Fibroblast of the aortic adventitia (primary cell): ENCODE measurements at places on chromosomes 4 and X. TPM values are rescaled to one million over a fixed set of nuclear protein-coding genes. Genes with fewer than 3 reads are reported as not detected.
A peak's percentile ranks its signal among the peaks of the same experiment; 100 is the strongest.

DNA sequence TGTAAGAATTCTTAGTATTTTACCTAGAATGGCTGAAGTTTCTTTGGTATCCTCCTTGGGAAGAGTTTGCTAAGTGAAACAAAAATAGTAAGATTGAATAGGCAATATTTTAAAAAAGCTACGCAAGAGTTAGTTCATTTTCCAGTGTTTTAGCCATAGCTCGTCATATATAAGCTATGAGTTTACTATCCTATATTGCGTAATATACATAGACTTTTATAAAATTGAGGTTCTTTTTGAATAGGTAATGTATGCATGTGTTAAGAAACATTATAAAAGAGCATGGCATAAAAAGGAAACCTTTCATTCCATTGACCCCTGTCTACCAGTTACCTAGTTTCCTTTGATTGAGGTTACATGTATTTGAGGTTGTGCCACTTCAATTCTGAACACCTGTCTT is 67.0 kb downstream of the DACH2 start:
- no peak for DNase-seq

DNA sequence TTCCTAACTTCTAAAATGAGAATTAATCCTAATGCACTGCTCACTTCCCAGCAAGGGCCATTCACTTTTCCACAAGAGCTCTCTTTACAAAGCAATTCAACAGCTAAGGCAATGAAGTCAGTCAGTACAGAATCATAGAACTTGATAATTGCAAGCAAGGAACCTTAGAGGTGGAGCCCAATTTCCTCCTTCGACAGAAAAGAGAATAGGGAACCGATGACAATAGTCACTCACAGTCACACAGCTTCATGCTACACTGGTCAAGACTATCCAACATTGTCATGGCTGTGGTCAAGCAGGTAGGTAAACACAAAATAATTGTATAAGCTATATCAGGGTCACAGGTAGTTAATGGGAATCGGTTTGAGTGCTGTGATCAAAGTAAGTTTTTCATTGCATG is 90.0 kb downstream of the ELOVL6 start:
- no peak for DNase-seq

DNA sequence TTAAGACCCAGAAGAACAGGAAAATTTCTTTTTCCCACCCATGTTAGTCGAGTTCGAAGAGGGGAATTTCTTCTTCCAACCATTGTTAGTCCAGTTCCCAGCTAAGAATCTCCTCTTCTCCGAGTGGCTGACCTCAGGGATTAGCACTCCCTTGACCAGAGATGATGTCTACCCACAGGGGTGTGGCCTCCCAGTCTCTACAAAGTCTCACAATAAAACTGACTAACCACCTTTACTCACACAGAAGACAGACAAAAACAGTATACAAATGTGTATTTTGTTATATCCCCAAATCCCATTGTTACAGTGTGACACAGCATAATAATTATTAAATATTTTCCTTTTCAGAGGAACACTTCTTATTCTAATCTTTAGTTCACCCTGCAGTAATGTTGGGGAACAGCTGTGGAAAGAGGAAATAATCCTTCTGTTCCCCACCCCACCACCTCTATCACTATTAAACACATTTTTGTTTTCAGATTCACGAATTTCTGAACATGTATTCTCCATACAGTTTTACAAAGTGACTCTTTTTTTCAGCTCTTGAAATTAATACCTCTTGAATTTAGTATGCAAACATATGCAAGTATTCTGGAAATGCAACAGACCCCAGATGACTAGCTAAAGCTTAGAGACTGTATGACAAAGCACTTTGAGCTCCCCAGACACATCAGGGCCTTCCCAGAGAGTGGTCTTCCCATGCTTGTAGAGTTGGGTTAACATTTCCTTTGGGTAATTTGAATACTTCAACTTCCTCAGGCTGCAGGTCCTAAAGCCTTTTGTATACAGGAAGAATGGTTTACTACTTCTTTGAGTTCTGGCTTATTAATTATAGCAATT is 62.5 kb upstream of the NFKB1 start:
- DNase-seq, result peak; percentile 37

GRCh38 chrX:119118780-119119395 is 8.7 kb downstream of the KIAA1210 start:
- peak; percentile 56 for DNase-seq

GRCh38 chrX:56978172-56978571 is 17.2 kb downstream of the SPIN3 start:
- peak; percentile 68 for DNase-seq

DNA sequence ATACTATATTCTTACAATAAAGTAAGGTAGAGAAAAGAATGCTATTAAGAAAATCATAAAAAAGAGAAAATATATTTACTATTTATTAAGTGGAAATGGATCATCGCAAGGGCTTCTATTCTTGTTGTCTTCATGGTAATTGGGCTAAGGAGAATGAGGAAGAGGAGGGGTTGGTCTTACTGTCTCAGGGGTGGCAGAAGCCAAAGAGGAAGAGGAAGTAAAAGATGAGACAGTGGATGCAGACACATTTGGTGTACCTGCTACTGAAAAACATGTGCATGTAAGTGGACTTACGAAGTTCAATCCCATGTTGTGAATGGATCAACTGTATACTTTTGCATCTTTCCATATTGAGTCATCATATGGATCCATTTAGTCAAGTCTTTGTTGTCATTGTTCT is 1502.1 kb upstream of the ADGRL3 start:
- no peak for DNase-seq

GRCh38 chrX:153650959-153651358 is 4.0 kb downstream of the DUSP9 start:
- no peak for DNase-seq

DNA sequence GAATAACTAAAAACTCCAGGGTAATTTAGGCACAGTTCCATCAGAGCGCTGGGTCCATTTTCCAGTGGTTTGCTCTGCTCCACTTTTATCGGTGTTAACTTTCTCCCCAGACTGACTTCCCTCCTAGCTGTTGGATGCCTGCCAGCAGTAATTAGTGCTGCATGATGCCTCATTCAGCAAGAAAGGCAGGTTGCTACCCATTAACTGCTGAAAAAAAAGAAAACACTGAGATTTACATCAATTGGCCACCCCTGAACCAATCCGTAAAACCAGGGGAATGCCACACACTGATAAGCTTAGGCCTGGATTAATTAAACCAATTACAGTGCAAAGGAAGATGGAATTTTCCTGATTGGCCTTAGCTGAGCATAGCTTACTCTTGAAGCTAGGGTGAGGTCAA is 182.4 kb upstream of the CXXC4 start:
- DNase-seq, result no peak

DNA sequence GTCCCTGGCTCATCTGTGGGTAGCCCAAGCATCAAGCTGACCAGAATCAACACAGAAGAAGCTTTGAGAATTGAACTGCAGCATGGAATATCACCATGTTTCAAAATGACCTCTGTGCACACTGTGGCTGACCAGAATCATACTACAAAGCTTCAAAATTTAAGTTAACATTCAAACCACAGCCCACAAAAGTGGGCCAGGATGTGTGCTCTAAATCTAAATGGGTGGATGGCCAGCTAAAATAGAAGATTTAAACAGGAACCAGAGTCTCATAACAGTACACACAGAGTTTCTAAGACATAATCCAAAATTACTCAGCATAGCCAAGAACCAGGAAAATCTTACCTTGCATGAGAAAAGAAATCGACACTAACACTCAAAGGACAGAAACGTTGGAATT is 46.1 kb downstream of the KLF3 start:
- no peak for DNase-seq

GRCh38 chr4:73589261-73589847 is 30.9 kb downstream of the RASSF6 start:
- peak; percentile 92 for DNase-seq

DNA sequence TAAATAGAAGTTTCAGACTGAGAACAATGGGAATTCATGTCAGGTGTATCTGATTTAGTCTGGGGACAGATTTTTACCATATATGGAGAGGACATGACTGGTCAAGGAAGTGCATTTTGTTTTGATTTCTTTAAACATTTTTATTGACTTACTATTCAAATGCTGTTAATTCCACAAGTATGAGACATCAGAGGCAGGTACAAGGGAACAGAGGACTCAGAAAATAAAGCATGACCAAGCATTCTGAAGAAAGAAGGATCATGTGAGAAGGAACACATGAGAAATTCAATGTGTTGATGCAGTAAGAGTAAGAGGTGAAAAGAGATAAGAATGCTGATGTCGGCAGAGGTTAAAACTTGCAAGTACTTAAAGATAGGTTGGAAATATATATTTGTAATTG is 1452.6 kb downstream of the PCDH7 start:
- peak; percentile 37 for DNase-seq

DNA sequence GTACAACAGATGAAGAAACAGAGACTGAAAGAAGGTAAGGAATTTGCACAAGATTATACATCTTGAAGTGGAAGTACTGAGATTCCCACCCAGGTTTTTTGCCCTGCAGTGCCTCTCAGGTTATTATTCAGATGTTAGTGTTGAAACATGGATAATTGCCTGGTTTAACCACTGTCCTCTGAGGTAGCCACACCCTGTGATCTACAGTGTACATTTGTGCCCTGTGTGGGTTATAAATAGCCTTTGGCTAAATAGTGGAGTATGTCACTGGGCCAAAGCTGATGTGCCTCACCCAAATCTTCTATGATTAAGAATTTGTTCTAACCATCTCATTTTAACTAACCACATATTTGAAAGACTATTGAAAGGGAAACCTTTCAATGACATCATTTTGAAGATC is 5.4 kb upstream of the ASB5 start:
- peak; percentile 68 for DNase-seq

DNA sequence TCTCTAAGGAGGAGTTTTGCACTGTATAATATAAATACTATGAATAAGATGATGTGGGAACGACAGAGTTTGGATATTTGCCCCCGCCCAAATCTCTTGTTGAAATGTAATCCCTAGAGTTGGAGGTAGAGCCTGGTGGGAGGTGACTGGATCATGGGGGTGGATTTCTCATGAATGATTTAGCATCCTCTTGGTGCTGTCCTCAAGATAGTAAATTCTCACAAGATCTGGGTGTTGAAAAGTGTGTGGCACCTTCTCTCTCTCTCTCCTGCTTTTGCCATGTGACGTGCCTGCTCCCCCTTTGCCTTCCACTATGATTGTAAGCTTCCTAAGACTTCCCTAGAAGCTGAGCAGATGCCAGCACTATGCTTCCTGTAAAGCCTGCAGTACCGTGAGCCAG is 241.6 kb upstream of the ETNPPL start:
- no peak for DNase-seq

- DNase-seq, result peak; percentile 90
These were observed 43.6 kb downstream of the TSC22D3 start for GRCh38 chrX:107731831-107732502.

GRCh38 chr4:113758372-113758771 is 3.2 kb downstream of the CAMK2D start:
- DNase-seq, result peak; percentile 68

DNA sequence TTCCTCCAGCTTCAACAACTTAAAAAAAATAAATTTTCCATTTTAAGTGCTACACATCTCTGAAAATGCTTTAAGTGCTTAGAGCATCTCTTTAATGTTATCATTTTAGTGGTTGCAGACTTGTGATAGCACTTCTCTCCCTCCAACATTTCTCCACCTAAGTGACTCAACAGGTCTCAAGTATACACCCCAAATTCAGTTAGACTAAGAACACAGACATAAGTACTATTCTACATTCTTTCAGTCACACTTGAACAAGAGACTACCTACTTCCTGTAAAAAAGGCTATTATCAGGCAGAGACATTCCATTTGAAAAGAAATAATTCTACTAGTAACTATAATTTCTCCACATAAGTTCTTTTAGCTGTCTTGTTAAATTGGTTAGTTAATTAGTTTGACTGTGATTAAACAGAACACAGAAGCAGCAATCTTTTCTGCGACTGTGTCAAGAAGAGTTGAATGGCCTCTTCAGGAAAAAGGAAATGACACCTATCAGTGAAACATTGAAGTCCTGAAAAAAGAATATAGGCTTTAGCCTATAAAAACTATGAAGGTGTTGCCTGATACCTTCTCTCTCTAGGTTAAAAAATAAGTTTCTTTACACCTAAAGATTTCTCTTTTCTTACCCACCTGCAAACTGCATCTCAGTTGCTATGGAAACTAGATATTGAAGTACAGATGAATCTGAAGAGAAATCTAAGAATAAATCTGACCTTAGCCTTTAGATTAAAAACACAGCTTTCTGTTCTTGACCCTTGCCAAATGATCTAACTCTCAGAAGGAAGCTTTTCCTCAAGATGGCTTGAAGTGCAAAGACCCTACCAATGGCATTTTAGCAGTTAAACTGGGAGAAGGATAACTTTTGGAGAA is 18.0 kb downstream of the NAF1 start:
- DNase-seq, result no peak

Gene MAMLD1
- total RNA-seq, result 0.49 and 1.9 TPM in 2 replicates

Gene SMARCA1
- total RNA-seq, result 62.5 and 110 TPM in 2 replicates

Gene ERCC6L
- 9.9 TPM in 1 of 2 replicates, not detected in the other for total RNA-seq

Gene UGT2B17
- not detected in 2 replicates for total RNA-seq

Gene PGAM4
- total RNA-seq, result not detected in 2 replicates

Gene CWH43
- not detected in 2 replicates for total RNA-seq

Gene CDX4
- total RNA-seq, result not detected in 2 replicates

Gene ALB
- not detected in 2 replicates for total RNA-seq

Gene GAGE2A
- total RNA-seq, result not detected in 2 replicates

Gene CCDC158
- 0.65 and 0.90 TPM in 2 replicates for total RNA-seq

Gene BLTP1
- total RNA-seq, result 117 and 132 TPM in 2 replicates

Gene TNIP3
- 0.72 TPM in 1 of 2 replicates, not detected in the other for total RNA-seq

Gene LEF1
- total RNA-seq, result 0.63 TPM in 1 of 2 replicates, not detected in the other

Gene XK
- total RNA-seq, result 0.09 TPM in 1 of 2 replicates, not detected in the other

Gene GLRA2
- total RNA-seq, result not detected in 2 replicates

Gene FRG2
- not detected in 2 replicates for total RNA-seq

Gene KLHL4
- total RNA-seq, result 5.0 and 10.0 TPM in 2 replicates

Gene SLITRK4
- total RNA-seq, result 0.99 and 8.3 TPM in 2 replicates

Gene NIPAL1
- total RNA-seq, result 0.08 and 0.90 TPM in 2 replicates
